ENCODE measurements at places on chromosomes 16 and 17.

DNA sequence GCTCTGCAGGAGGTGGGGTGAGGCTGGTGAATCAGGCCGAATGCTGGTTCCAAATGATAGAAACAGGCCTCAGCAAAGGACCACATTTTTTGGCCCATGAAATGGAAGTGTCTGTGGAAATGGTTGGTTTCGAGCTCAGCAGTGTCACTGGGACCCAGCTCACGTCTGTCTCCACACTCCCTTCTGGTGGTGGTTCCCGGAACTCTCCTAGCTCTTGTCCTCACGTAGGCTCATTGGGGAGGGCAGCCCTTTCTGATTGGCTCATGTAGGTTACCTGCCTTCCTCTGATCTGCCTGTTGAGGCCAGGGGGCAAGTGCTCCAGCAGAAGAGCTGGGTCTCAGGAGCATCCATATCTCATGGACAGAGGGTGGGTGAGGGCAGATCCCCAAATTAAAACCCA lies 4.0 kb downstream of the ALG1 start:
- no peak for DNase-seq

GRCh38 chr16:2210386-2211365 lies at the start of gene BRICD5:
Gene BRICD5, minus strand, starts transcription at chr16:2210863. Its CDS starts 30 bp downstream, at chr16:2210833.
- no peak for DNase-seq

GRCh38 chr17:82386255-82386831 lies 14.8 kb downstream of the UTS2R start:
- DNase-seq: no peak

DNA sequence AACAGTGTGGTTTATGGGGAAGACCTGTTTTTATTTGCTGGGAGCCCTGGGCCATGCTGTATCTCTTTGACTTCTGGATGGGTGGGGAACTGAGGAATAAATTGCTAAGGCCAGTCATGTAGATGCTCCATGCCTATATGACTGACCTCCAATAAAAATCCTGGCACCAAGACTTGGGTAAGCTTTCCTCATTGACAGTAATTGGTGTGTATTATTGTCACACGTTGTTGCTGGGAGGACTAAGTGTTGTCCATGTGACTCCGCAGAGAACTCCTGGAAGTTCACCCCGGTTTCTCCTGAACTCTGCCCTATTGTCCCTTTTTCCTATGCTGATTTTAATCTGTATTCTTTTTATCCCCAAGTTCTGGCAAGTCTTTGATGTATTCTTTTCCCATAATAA lies 33.4 kb upstream of the USP22 start:
- no peak for DNase-seq

DNA sequence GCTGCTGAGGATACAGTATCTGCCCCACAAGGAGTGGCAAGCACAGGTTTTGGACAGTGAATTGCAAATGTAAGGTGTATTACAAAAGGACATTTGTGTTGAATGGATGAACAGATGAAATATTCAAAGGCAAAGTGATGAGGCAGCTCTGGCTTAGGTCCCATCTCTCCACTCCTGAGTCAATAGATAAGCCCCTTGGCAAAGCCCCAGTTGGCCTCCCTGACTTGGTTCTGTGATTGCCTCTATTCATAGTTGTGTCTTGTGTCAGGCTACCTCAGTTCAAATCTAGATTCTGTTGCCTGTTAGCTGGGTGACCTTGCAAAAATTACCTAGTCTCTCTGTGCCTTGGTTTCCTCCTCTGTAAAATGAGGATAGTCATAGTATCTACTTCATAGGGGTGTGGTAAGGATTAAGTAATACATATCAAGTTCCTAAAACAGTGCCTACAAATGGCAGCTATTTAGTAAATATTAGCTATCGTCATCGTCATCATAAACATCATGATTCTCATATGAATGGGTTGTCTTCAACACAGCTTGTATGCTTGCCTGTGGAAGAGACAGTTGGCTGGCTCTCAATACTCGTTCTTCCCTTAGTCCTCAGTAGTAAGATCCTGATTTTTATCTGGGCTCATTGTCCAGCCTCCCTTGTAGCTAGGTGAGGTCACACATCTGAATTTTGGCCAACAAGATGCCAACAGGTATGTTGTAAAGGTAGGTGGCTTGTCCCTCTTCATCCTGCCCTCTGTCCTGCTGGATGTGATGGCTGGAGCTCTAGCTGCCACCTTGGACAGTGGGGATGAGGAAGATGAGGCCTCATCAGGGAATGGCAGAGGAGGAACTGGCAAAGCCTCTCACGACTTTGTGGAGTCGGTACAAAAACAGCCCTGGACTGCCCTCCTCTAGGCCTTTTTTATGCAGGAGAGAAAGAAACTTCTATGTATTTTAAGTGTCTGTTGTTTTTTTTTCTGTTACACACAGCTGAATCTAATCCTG lies 2.1 kb upstream of the MFAP4 start:
- peak; percentile 49 for DNase-seq

DNA sequence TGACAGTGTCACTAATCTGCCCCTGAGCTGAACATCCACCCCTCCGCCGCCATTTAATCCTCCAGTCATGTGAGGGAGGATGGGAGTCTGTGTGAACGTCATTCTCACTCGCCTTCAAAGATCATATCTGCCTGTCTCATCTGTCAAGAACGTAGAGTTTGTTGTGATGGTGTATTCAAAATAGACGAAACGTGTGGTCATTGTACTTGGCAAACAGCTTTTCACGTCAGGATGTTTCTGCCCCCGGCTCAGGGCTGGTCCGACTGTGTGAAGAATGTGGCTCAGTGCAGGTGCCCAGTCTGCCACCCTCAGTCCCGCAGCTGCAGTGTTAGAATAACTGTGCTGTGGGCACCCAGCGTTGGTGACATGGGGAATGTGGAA lies 148.0 kb downstream of the KCNJ12 start:
- no peak for DNase-seq

GRCh38 chr17:45146890-45147580 lies 1.2 kb upstream of the HEXIM1 start:
- peak; percentile 78 for DNase-seq

DNA sequence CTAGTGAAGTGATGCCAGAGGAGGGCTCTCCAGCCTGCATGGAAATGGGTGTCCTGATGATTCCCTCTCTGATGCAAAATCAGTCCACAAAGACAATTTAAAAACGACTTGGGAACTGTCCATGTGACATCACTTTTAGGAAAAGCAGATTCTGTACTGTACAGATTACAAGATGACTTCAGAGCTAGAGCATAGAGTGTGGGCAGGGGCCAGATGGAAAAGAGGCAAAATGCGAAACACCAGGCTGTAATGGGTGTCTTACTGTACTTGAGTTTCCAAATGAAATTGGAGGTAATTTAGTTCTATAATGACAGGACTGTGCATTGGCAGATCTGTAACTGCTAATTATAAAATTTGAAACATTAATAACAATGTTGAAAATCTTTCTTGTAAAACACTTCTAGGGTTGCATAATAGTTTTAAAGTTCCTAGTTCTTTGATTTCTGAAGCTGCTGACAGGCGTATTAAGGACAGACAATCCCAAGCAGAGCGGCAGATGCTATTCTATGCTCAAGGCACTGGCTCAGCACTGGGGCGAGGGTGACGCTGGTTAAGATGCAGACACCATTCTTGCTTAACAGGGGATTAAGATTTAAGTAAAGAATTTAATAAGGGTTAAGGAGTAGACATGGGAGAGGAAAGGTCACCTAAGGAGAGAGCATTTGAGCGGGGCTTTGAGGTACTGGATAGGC lies 29.6 kb downstream of the OGFOD1 start:
- DNase-seq: no peak

- DNase-seq: no peak
Measured at GRCh38 chr16:14101415-14101814, 30.3 kb downstream of the MRTFB start.

GRCh38 chr17:61275395-61275794 lies 124.2 kb upstream of the TBX2 start:
- DNase-seq: no peak

GRCh38 chr17:33980193-33980592 lies 274.9 kb upstream of the CCL2 start:
- no peak for DNase-seq

GRCh38 chr16:4261557-4262172 lies 11.2 kb downstream of the TFAP4 start:
- DNase-seq: peak; percentile 48

DNA sequence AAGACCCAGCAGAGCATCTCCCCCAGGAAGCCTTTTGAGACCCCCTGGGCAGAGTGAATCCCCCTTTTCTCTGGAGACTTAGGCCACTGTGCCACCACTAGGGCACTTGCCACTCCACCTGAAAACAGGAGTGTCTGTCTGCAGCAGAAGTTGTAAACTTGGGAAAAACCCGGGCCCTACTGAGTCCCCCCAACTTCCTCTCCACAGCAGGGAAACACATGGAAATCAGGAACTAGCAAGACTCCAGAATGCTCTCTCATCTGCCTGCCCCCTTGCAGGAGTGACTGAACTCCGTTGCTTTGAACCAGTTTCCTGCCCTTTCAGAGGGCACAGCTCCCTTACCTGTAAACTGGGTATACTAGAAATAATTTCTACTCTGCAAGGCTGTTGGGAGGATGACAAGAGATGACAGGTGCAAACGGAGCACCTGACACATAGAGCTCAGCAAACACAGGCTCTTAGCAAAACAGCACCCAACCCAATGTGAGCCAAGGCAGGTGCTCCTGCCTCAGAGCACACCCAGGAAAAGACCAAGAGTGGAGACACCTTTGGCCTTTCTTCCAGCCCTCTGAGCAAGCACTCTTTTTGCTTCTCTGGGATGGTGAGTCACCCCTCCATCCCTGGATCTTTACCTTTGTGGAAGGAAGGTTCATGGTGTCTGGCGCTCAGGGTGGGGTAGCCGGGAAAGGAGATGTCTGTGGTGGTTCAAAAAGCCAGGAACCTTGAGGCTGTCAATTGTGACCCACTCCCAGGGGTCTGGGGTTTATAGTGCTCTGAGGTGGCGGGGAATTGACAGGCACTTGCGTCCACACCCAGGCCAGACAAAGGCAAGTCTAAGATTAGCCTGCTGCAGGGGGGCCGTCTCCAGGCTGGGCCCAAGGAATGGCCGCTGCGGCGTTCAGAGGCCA lies at the start of gene HCRT:
HCRT (minus strand) TSS at position 740 of the 908 bp plus-strand sequence; CDS start at position 653, 87 bp downstream.
- no peak for DNase-seq

GRCh38 chr16:54412777-54413455 lies 126.3 kb upstream of the IRX3 start:
- no peak for DNase-seq

DNA sequence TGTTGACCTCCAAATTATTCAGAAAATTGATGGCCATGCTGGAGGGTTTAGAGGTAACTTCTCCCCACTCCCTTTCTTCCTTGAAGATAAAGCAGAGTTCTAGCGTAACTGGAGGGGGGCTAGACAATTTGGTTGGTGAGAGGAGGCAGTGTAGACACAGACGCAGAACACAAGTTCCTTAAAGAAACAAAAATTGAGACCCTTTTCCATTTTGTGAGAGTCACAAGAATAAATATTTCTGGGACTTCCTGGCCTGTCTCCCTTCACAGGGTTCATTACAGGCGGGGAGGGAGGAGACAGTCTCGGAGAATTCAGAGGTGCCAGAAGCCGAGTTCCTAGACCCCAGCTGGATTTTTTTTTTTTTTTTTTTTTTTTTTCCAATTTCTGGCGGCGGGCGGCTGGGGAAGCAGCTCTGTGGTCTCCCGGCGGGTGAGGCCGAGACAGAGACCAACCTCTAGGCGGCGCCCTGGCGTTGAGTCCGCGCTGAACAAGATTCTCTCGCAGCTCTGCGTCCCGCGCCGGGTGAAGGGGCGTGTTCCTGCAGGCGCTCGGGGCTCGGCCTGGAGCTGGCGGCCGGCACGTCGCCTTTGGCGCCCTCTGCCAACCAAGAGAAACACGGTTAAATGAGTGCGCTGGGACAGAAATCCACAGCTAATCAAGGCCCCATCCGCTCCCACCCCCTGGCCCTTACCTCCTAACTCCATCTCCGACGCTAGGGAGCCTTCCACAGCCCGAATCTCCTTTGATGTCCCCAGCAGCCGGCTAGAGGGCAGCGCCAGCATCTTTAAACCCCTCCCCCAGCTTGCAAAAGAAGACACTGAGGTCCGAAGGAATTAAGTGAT lies 10.2 kb upstream of the HOXB9 start:
- peak; percentile 65 for DNase-seq

- no peak for DNase-seq
Measured at GRCh38 chr16:11051879-11052808, 107.8 kb downstream of the CLEC16A start.

GRCh38 chr16:65538976-65539375 lies 417.1 kb upstream of the CDH11 start:
- peak; percentile 83 for DNase-seq

DNA sequence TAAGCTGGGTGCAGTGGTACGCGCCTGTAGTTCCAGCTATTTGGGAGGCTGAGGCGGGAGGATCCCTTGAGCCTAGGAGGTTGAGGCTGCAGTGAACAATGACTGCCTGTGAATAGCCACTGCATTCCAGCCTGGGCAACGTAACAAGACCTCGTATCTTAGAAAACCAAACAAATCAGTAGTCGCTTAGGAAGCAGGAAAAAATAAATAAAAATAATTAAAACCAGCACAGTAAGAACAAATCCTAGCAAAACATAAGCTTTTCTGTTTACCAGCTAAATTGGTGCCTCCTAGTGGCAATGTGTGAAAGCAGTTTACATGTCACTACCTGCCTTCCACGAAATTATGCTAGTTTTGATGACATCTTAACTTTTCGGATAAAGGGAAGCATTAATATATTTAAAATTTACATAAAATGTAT lies 1.3 kb downstream of the ARMC5 start:
- peak; percentile 50 for DNase-seq

DNA sequence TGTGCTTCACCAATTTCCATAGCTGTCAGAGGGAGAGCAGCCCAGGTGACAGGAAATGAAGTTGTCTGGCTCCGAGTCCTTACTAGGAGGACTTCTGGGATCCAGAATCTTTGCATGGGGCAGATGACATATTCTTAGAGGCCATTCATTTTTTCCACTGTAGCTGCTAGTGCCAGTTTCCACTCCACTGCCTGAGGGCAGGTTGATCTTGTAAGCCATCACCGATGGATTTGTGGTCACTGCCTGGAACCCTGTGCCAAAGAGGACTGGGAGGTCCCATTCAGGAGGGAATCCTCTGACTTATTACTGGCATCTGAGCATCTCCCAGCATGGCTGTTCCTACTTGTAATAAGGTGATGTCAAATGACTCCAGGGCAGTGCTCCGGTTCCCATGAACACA lies 144.1 kb upstream of the KCNJ18 start:
- no peak for DNase-seq

- DNase-seq: no peak
Measured at GRCh38 chr16:48136547-48137360, 19.0 kb downstream of the ABCC12 start.

GRCh38 chr17:78779850-78780249 lies 2.2 kb downstream of the CYTH1 start:
- DNase-seq: no peak

- no peak for DNase-seq
Measured at GRCh38 chr17:42026857-42027589, 7.1 kb downstream of the NKIRAS2 start.

DNA sequence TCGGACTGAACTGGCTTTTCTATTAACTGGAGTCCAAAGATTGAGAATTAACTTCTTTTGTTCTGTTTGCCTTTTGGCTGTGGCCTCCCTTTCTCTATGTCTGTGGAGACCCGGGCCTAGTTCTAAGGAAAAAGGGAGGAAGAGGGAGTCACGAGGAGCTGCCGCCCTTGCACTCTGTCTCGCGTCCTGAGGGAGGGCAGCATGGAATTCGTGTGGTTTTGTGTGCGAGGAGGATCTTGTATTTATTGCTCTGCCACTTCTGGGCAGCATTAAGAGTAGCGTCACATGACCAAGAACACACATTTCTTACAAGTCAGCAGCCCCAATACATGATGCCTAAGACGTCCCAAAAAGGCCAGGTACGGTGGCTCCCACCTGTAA lies 23.6 kb downstream of the METTL22 start:
- DNase-seq: no peak

GRCh38 chr17:49817993-49818392 lies 29.5 kb downstream of the KAT7 start:
- no peak for DNase-seq
